GM04504 (cell line): ENCODE measurements at places on chromosomes 5 and 9.

GRCh38 chr9:128288273-128289004, 12.4 kb downstream of the SWI5 start:
- DNase-seq, result no peak

GRCh38 chr5:126355940-126356339, 67.3 kb upstream of the GRAMD2B start:
- DNase-seq, result no peak

DNA sequence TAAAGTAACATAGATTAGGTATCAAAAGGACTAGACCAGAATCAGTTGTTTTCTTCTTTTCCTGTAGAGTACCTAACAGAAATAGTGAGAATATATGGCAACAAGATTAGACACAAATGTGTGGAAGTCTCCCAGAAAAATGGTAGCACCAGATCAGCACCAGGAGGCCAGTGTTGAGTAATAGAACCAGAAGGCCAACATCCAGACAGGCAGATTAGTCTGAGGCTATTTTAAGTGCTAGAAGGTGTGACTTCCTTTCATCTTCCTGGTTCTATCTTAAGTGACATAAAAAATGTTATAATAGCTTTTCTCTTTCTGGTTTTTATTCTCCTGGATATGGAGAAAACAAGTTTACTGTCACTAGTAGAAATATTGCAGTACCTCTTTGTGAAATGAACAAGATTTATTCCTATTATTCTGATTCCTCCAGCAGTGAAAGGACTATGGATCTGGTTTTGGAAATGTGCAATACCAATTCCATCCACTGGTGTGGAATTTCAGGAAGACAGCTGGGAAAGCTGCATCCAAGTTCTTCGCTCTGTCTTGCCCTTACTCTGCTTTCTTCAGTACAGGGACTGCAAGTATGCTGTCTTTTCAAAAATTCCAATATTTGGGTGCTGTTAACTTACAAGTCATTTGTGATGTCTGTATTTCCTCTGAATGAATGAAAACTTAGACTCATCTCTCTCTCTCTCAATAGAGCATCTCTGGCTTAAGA, 39.1 kb downstream of the SHLD3 start:
- no peak for DNase-seq

DNA sequence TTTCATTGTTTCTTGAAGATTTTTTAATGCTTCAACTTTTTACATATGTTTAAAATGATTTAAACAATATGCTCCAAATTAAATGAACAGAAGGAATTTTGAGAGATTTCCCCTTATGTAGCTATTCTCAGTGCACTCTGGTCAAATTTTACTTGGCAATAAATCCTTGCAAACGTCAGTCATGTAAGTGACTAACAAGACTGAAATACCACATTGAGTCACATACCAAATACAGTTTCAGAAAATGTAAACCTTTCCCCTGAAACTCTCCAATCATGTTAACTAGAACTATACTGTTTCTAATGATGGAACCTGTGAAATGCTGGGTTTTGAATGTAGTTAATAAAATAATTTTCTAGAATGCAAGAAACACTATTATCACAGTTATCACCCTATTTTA, 29.6 kb downstream of the SAR1B start:
- DNase-seq, result no peak

DNA sequence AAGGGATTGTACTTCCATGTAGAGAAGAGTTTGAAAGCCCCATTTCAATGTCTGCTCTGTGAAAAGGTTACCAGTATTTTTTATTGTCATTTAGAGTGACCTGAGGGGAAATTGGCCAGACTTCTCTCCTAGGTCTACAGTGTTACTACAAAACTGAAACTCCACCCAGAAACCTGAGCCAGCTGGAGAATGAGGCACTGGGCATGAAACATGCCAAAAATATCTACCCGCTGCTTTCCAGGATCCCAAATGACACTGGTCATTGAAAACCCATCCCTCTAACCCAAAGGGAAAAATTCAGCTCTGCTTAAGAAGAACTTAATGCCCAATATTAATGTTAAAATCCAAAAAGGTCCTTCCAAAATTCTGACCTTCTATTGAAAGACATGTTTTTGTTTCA, 99.2 kb upstream of the TRIM32 start:
- DNase-seq, result no peak

- DNase-seq, result no peak
Measured at GRCh38 chr5:149664083-149664482, 66.0 kb upstream of the PPARGC1B start.

GRCh38 chr9:122883125-122883524, 22.0 kb downstream of the RC3H2 start:
- no peak for DNase-seq

DNA sequence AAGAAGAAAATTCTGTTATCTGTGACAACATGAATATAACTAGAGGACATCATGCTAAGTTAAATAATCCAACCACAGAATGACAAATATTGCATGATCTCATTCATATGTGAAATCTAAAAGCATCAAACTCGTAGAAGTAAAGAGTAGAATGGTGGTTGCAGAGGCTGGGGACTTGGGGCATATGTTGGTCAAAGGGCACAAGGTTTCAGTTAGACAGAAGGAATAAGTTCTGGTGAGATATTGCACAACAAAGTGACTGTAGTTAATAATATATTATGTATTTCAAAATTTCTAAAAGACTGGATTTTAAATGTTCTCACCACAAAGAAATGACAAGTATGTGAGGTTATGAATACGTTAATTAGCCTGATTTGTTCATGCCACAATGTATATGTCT, 24.8 kb downstream of the GRIA1 start:
- DNase-seq, result peak; percentile 50

GRCh38 chr9:125561509-125562148, 145.4 kb downstream of the MAPKAP1 start:
- no peak for DNase-seq

- DNase-seq, result no peak
Measured at GRCh38 chr9:37966412-37967013, 62.6 kb upstream of the SLC25A51 start.

GRCh38 chr9:93458712-93459111, 5.3 kb upstream of the FAM120AOS start:
- DNase-seq, result no peak

DNA sequence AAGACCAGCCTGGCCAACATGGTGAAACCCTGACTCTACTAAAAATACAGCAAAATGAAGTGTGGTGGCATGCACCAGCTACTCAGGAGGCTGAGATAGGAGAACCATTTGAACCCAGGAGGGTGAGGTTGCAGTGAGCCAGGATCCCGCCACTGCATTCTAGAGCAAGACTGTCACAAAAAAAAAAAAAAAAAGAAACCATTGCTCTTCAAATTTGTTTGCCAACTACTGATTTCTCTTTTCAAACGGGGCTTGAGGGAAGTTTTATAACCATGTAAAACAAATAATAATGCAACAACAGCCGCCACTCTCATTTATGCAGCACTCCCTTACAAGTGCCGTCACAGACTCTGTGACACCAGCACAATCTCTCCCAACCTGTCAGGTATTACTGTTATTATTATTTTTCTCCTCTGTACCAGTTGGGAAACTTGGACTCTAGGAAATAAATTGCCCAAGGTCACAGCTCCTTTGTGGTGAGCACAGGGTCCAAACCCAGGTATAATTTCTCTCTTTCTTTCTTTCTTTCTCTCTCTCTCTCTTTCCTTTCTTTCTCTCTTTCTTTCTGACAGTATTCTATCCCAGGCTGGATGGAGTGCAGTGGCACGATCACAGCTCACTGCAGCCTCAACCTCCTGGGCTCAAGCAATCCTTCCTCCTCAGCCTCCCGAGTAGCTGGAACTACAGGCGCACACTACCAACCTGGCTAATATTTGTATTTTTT, 25.4 kb downstream of the SERINC5 start:
- no peak for DNase-seq

DNA sequence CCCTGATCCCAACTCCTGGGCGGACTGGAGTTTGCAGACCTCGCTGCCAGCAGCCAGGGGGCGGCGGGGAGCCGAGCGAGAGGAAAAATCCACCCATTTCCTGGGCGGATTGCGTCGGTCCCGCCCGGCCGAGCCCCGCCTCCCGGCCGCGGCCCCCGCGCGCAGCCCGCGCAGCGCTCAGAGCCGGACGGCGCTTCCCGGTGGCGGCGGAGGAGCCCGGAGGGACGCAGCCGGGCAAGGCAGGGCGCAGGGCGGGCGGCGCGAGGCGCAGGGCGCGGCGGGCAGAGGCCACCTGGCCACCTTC, at the start of gene OLFM1:
Gene OLFM1, plus strand, starts transcription at position 180 of the 304 bp plus-strand sequence. CDS start 322 bp downstream, outside the sequence.
- peak; percentile 28 for DNase-seq

- peak; percentile 24 for DNase-seq
Measured at GRCh38 chr5:155728857-155729683, 597.9 kb upstream of the SGCD start.

DNA sequence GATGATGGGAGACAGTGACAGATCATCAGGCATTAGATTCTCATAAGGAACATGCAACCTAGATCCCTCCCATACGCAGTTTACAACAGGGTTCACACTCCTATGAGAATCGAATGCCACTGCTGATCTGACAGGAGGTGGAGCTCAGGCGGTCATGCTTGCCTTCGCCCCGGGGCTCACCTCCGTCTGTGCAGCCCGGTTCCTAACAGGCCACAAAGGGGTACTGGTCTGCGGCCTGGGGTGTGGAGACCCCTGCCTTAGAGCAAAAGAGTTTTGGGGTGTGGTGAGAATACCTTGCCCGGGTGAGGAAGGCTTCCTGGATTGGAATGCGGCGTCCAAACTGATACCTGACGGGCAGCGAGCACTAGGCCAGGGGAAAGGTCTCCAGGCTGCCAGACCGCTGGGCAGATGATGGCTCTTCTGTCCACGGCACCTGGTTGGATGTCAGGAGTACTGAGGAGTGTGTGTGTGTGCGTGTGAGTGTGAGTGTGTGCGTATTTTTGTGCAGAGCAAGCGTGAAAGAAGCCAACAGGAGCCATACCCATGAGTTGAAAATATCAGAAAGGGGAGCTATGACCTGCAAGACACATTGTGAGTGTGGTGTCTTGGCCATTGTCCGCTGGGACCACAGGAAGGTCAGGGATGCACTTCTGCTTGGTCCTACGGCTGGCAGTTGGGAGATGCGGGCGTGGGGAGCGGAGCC, 55.4 kb downstream of the ACER2 start:
- no peak for DNase-seq

GRCh38 chr5:61595426-61595825, 263.4 kb downstream of the ZSWIM6 start:
- DNase-seq, result no peak

GRCh38 chr9:127538849-127539258, 73.2 kb upstream of the STXBP1 start:
- DNase-seq, result no peak

DNA sequence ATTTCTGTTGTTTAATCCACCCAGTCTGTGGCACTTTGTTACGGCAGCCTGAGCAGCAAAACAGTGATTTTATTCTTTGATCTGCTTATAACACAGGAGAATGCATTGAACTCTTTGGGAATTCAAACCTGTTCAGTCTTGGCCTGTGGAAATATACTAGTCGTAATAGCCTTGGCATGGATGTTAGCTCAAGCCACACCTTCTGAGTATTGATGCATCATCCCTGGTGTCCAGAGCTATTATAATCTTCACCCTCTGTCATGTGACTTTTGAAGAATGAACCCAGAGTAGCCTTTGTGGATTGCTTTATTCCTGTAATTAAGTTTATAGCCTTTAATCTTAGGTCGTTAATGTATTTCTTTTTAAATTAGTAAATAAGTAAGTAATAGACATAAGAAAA, 50.8 kb upstream of the TEX48 start:
- DNase-seq, result no peak

GRCh38 chr9:137454597-137455358, 4.4 kb downstream of the NSMF start:
- no peak for DNase-seq
